ENCODE measurements at places on chromosomes 5 and 9.

DNA sequence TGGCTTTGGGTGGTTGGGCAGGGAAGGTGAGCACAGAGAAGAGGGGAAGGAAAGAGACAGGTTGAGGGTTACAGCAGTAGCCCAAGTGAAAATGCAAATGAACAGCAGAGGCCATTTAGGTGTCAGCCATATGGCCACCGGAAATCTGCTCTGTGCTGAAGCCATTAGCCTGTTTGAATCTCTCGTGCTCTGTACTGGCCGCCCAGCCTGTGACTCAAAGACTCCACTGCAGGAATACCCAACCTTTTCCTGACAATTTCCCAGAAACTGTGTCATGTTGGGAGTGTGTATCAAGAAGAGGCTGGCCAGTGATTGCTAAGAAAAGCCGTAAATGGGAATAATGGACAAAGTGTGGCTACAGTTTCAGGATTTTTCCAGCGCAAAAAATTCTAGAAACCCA lies 35.9 kb upstream of the RAI14 start:
- DNase-seq = no peak

- DNase-seq = no peak
These were observed 57.1 kb upstream of the FUBP3 start for GRCh38 chr9:130522233-130522808.

- no peak for DNase-seq
These were observed 127.5 kb upstream of the DAPK1 start for GRCh38 chr9:87370049-87370685.

GRCh38 chr5:112344540-112344939 lies 74.5 kb downstream of the EPB41L4A start:
- DNase-seq = no peak

- no peak for DNase-seq
These were observed 413.3 kb upstream of the POU5F2 start for GRCh38 chr5:94154672-94155071.

DNA sequence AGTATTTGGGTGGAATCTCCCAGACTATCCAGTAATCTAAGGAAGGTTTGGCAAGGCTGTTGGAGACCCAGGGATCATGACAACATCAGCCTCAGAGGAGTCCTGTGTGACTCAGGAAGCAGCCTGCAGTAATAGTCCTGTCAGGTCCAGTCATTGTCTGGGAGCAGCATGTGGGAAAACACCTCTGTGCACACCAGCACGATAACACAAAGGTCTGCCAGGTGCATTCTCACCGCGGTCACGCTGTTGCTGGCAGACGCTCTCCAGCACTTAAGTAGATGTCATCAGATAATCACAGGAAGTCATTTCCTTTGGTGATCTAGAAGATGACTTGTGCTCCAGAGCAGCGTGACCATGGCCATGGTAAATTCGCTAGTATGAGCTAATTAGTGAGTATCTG lies 99.2 kb upstream of the IQGAP2 start:
- no peak for DNase-seq

DNA sequence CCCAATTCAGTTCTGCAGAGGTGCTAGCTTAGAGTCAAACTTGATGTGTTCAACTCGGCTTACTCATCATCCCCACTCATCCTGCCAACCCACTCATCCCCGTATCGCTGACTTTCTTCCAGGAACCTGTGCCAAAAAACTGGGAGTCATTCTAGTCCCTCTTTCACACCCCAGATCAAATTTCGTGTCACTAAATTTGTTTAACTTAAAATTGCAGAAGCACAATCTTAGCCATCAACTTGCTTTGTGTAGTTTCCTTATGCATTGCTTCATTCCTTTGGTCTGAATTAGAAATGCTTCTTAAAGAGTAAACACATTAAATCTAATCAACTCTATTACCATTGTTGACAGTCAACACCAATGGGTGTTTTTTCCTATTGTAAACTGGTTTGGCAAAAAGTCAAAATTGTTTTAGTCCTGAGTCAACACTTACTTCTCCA lies 162.4 kb downstream of the TTC39B start:
- DNase-seq = no peak

DNA sequence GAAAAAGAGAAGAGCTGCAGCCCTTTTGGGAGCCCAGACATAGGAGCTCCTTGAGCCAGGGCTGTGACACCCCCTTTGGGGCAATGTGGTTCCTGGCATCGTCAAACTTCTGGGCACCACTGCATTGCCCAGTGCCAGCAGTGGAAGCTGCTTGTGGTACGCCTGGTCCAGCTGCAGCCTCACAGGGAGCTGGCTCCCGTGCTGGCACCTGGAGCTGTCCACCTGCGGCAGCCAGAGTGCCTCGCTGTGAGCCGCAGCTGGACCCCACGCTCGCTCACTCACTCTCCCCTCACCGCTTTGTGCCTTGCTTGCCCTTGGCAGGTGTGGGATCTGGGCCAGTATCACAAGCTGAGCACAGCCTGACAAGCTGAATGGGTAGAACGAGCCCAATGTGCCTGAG lies 1150.8 kb upstream of the CDH6 start:
- DNase-seq = no peak

DNA sequence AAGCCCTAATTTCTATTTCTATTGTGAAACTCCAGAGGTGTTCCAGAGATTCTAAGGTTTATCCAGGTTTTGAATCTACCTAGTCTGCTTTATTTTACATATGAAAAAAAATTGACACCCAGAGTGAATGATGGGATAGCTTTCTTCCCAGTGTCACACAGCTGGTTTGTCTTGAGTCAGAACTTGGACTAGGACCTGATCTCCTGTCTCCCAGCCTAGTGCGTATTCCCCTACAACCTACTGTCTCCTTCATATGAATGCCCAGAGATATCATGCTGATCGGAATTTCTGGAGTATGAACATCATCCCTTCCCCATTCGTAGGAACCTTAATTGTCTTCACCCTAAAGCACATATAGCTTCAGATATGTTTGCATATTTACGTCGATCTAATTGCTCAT lies 524.2 kb downstream of the SPATA31D1 start:
- no peak for DNase-seq

DNA sequence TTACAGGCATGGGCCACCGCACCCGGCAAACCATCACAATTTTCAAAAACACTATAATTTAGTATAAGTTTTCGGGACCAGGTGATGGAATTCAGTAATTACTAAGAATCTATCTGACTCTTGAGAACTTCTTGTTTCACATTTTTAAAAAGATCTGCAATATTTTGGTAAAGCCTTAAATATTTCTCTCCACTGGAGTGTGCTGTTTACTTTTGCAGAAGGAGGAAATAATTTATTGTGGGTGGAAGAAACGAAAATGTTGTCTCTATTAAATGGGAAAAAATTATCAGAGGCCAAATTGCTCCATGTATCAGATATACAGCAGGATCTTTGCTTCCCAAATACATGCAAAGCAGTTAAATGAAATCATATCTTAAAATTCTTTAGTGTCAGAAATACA lies 566.8 kb upstream of the CYLC2 start:
- no peak for DNase-seq

DNA sequence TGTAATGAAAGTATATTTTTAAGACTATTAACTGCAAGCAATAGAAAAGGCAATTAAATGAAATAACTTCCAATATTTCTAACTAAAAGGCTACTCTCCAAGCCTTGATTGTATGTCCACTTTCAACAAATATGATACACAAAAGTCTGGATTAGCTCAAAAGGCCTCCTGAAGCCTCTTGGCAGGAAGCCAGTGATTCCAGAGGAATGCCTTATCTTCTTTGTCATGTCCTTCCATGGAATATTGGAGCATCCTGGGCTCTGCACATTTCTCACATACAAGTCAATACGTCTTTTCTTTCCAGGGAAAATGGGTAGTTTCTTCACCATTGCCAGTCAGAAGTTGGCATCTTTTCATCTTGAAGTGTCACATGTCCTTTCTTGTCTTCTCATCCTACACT lies 357.8 kb downstream of the KDM4C start:
- no peak for DNase-seq

DNA sequence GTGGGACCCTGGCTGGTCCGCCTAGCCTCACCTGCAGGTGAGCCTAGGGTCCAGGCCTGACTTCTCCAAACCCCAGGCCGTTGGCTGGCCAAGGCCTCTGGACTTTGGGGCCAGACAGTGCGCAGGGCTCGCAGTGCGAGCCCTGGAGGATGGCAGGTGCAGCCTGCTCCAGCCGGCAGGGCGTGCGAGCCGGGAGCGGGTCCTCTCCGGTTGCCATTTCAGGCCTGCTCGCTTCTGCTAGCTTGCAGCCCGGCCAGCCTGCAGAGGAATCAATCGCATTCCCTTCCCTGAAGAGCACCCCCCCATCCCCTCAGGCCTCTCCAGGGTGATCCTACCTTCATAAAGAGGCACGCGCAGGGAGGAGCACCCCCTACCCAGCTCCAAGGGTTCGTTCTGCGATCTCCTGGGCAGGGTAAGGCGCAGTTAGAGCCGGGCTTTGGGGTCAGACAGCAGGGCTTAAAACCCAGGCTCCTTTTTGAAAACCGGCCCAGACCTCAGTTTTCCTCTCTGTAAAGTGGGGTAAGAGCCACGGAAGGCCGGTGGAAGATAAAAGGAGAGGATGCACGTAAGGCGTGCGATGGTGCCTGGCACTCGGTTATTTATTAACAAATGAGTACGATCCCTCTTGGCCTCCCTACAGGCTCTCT lies 6.2 kb downstream of the BARHL1 start:
- DNase-seq = no peak

DNA sequence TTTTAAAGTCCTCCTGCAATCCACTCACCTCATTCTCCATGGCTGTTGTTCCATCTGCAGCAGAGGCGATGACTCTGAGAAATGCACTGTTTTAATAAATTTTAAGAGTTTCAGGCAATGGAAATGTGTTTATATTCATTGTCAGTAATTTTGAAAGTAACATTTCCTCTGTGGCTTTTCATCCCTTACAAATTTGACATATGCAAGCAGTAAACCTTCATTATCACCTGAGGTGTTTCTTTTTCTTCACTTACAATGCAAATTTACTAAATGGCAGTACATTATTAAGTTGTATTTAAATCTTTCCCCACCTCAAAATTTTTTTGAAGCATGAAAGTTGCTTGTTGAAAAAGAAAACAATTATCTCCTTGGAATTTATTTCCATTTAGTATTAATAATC lies 136.9 kb downstream of the DIRAS2 start:
- DNase-seq = no peak
